ENCODE measurements at places on chromosomes 4 and X.

DNA sequence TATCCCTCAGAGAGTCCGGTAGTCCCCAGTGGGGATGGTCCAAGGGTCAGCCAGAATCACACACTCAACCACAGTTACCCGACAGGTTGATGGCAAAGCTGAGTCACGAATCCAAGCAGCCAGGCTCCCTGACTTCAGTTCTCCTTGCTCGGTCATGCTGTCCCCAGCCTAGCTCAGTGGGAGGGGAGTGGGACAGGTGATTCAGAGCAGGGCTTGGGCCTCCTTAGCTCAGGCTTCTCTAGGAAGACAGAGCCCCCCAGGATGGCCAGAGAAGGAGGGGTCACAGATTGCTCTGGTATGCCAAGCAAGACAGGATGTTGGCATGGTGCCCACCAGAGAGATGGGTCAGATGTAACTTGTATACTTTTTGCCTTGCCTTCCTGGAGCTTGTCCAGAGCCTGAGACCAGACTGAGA lies 66.5 kb downstream of the EFNB1 start:
- no peak for DNase-seq

GRCh38 chrX:19855700-19856381 lies 31.6 kb downstream of the SH3KBP1 start:
- DNase-seq = no peak

DNA sequence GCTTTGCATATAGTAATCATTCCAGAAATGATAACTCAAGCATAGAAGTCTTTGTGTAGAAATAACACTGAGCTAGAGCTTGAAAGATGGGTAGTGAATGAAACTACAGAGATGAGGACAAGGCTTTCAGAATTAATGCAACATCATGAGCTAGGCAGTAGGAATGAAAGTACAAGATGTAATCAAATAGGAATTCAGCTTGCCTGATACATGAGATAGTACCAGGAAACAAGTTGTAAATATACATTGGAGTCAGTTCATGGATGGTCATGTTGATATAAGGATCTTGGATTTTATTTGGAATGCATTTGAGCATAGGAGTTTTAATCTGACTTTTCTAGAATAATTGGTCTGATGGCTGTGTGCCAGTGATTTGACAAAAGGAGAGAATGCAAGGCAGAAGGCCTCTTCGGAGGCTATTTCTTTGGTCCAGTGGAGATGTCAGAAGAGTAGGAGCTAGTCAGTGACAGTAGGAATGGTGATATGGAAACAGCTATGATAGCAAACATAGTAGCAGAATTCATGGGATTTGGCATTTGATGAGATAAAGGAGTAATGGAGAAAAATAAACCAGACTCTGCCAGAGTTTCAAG lies 206.4 kb upstream of the PACRGL start:
- DNase-seq = no peak

GRCh38 chrX:65667503-65668376 lies at the start of gene MSN:
Gene MSN (plus strand): TSS chrX:65667654. CDS start chrX:65667842, 188 bp downstream.
- DNase-seq = peak; percentile 65

GRCh38 chrX:132758759-132759158 lies 199.7 kb downstream of the HS6ST2 start:
- DNase-seq = no peak

DNA sequence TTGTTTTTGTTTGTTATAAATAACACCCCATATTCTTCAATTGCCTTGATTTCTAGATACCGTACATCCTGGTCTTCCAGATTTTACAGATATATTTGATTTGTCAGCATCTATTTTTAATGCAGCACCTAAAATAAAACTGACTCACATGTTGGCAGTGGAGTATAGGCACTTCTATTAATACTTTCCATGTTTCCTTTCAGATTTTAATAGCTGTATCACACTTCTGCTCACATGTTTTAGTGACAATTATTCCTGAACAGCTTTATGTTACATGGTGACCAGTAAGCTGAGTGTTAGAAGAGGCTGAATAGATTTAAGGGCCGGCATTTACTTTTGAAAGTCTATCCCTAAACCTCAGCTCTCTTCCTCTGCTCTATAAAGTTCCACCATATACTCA lies 46.1 kb downstream of the C4orf46 start:
- DNase-seq = no peak

DNA sequence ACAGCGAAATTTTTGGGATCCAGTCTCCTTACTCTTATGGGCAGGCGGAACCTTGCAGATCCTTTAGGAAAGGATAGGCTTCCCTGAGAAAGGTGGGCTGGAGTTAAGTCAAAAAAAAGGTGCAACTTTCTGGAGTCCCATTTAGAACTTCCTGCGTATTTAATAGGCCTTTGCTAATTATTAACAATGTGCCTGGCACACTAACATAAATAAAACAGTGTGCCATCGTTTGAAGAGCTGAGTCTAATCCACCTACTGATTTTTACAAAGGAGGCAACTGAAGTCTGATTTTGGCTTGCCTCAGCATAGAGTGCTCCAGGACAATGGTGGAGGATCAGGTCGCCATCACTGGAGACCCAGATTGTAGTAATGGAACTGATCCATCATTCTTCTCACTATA lies 15.7 kb downstream of the PLS3 start:
- DNase-seq = no peak

- no peak for DNase-seq
Measured at GRCh38 chrX:50718776-50719175, 95.2 kb downstream of the SHROOM4 start.

- no peak for DNase-seq
Measured at GRCh38 chr4:80486603-80487002, 151.1 kb downstream of the CFAP299 start.

- no peak for DNase-seq
Measured at GRCh38 chr4:6524436-6524835, 50.6 kb upstream of the MAN2B2 start.

DNA sequence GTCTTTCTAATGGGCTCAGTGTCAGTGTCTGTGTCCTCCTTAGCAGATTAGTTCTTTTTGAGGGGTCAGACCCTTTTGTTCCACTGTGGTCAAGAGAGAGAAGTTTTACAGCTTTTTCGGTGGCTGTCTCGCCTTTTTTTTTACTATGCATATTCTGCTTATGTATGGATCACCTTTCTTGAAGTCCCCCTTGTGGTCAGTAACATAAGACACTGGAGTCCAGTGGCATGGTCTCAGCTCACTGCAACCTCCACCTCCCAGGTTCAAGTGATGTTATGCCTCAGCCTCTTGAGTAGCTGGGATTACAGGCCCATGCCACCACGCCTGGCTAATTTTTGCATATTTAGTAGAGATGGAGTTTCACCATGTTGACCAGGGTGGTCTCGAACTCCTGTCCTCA lies 54.0 kb upstream of the PGRMC2 start:
- DNase-seq = no peak

- no peak for DNase-seq
Measured at GRCh38 chr4:127400731-127401346, 231.9 kb upstream of the INTU start.

DNA sequence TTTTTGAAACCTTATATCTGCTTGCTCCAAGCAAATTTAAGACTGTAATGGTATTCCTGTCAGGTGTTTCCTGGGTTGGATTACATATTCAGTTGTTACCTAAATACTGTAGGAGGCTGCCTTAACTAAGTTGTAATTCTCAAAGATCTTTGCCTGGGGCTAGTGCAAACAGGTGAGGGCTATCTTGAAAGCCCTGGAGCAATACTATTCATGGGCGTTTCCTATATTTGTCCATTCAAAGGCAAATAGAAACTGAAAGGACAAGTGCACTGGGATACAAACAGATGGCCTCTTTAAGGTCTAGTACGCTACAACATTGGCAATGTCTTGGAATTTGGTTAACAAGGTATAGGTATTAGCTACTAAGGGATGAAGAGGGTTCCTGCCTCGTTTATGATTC lies 84.1 kb upstream of the CT45A1 start:
- no peak for DNase-seq

GRCh38 chr4:143046454-143046853 lies 138.3 kb upstream of the USP38 start:
- no peak for DNase-seq

DNA sequence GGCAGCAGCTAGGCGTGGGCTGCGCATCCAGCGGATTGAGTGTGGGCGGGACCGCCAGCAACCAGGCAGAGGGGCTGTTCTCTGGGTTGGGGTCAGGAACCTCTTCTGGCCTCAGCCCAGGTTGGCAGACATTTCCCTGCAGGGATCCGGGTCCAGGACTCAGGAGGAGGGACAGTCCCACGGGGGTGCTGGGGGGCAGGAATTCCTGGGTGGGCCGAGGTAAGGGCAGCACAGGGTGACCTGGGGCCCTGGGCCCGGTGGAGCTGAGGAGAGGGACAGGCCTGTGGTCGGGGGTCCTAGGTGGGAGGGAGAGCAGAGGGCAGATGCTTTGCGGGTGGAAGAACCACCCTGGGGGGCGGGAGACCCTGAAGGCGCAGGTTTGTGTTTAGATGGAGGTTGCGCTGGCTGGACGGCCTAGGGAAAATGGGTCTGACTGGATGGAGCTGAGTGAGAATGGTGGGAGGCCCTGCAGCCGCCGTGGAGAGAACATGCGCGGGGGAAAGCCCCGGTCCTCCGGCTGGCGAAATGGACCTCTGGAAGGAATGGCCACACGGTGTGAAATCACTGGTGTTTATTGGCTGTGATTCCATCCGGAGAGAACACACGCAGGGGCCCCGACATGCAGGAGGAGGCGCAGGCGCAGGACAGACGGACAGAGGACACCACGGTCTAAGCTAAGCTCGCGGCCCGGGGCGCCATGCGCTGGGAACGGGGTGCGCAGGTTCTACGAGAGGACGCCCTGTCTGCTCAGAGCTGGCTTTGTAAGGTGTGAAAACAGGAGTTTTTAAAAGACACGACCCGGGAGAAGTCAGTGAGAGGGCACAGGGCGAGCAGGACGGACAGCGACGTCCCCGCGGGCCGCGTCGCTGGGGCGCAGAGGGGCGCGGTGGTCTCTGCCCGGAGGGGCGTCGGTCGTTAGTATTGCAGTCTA lies 41.3 kb downstream of the CPLX1 start:
- no peak for DNase-seq

GRCh38 chrX:108025954-108026600 lies 18.8 kb upstream of the VSIG1 start:
- no peak for DNase-seq

GRCh38 chr4:24229978-24230377 lies 340.1 kb upstream of the PPARGC1A start:
- no peak for DNase-seq

- no peak for DNase-seq
Measured at GRCh38 chrX:98398542-98398941, 1514.8 kb downstream of the RPA4 start.

GRCh38 chr4:75698162-75698962 lies 25.2 kb upstream of the G3BP2 start:
- no peak for DNase-seq

DNA sequence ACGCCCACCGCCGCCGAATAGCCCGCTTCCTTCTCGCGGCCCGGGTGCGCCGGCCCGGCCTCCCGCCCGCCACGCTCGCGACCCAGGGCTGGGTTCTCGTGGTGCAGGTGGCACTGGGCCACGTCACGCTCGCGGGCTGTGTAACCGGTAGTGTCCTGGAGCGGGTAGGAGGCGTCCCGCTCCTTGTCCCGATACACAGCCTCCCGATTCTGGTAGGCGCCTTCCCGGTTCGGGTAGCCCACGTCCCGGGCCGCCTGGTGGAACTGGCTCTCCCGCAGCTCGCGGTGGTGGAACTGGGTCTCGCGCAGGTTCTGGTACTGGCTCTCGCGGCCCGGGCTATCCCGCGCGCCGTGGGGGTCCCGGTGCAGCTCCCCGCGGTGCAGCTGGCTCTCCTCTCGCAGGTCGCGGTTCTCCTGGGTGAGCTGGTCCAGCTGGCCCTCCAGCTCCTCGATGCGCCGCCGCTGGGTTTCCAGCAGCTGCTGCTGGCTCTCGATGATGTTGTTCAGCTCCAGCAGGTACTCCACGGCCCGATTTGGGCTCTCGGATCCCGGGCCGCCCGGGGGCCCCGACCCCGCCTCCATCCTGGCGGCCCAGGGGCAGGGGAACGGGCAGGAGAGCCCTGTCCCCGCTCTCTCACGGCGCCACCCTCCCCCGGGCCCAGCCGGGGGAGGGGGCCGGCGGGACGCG lies 39.3 kb upstream of the IQSEC2 start:
- DNase-seq = no peak

- DNase-seq = no peak
Measured at GRCh38 chrX:15758140-15758539, 20.1 kb downstream of the CA5B start.

DNA sequence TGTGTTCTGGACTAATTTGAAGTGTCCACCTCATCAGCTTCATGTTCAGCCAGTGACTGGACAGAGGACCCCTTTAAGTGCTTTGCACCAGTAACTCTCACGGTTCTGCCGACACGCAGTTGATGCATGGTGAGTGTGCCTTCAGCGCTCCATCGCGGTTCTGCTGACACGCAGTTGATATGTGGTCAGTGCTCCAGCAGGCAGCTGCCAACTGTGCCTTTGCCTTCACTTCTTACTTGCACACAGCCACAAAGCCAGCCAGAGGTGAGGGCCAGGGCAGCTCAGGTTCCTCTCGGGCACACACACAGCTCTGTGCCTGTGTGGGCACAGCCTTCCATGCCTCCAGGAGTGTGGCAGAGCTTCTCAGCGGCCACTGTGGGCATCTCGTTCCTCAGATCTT lies 12.4 kb downstream of the NKX1-1 start:
- DNase-seq = no peak

GRCh38 chrX:41796577-41796976 lies 72.6 kb downstream of the GPR82 start:
- no peak for DNase-seq

GRCh38 chr4:87108142-87108546 lies 112.3 kb downstream of the KLHL8 start:
- DNase-seq = no peak

DNA sequence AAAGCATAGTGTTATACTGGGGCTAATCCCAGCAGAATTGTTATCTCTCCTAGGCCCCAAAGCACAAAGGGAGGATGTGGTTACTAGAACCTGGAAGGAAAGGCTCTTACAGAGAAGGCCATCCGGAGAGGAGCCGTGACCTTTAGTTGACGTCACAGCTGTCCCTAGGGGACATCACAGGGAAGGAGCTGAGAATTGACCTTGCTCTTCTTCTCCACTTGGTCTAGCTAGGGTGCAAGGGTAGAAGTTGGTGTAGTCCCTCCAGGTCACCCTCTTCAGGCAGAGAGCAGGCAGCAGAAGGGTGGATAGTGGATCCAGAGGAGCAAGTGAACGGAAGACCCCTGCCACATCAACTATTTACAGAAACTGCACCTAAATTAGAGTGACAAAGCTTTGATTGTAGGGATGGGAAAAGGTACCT lies 22.8 kb upstream of the FGF2 start:
- no peak for DNase-seq

DNA sequence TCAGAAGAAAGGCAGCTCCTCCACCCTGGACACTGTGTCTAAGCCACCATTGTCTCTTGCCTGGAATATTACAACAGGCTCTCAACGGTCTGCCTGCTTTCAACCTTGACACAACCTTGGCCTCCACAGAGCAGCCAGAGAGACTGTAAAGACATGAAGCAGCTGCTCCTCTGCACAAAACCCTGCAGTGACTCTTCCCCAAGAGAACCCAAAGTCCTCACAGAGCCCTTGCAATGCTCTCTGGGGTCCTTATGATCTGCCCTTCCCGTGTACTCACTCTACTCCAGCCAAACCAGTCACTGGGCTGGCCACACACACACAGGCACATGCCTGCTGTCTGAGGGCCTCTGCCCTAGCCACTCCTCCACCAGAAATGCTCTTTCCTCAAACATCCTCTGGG lies 75.9 kb upstream of the CPEB2 start:
- no peak for DNase-seq
